ENCODE measurements at places on chromosomes 16 and 17.

GRCh38 chr16:2238150-2238837 is 2.0 kb downstream of the DNASE1L2 start:
- no peak overlapping the region for H3K27ac ChIP-seq
- H3K4me1 ChIP-seq = no peaks in the 10 kb centered on the region
- peaks cover 7% of the 10 kb centered on the region for H3K27me3 ChIP-seq
- peaks cover 28% of the 10 kb centered on the region for H3K36me3 ChIP-seq
- DNase-seq = no peak
- H3K4me3 ChIP-seq = no peak overlapping the region

DNA sequence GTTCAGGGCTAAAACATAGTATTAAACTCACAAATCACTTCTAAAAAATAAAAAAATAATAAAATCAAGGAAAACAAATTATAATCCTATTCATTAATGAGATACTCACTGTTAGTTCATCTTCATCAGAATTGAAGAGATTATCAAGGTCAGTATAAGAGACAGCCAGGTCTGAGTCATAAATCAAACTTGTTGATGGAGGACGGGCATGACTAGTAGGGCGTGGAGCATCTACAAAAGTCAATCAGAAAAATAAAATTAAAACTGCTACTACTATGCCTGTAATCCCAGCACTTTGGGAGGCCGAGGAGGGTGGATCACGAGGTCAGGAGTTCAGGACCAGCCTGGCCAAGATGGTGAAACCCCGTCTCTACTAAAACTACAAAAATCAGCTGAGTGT is 59.1 kb upstream of the INTS2 start:
- H3K4me1 ChIP-seq = no peaks in the 10 kb centered on the region
- no peak overlapping the region for H3K27ac ChIP-seq
- no peak for DNase-seq
- H3K4me3 ChIP-seq = no peak overlapping the region
- peaks cover 17% of the 10 kb centered on the region for H3K36me3 ChIP-seq

DNA sequence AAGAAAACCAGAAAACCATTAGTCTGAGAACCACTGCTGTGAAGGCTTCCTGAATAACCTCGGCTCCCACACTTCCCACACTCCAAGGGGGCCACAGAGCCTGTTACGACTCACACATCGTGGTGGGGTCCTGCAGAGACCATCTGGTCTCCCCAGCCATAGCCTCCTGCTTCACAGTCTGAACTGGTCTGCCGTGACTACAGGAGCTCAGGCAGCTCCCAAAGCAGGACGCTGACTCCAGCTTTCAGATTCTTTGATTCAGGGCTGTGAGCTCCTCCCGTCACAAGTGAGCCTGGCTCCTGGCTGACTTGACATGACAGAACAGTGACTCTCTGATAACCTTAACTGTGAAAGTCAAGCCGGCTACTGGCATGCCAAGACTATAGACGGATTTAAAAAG is 37.8 kb downstream of the CYB5D2 start:
- DNase-seq = no peak
- H3K4me3 ChIP-seq = no peak overlapping the region
- peaks cover 68% of the 10 kb centered on the region for H3K36me3 ChIP-seq
- H3K27me3 ChIP-seq = no peaks in the 10 kb centered on the region
- no peak overlapping the region for H3K27ac ChIP-seq
- H3K4me1 ChIP-seq = no peaks in the 10 kb centered on the region

GRCh38 chr17:29749045-29749825 is 126.5 kb upstream of the CORO6 start:
- H3K36me3 ChIP-seq = peaks cover 2% of the 10 kb centered on the region
- H3K27ac ChIP-seq = no peak overlapping the region
- H3K4me1 ChIP-seq = peaks cover 1% of the 10 kb centered on the region
- no peaks in the 10 kb centered on the region for H3K27me3 ChIP-seq
- no peak overlapping the region for H3K4me3 ChIP-seq

GRCh38 chr16:88264641-88265285 is 118.0 kb upstream of the ZNF469 start:
- peak overlapping the region; percentile 28 for H3K4me3 ChIP-seq
- H3K4me1 ChIP-seq = peaks cover 8% of the 10 kb centered on the region
- peaks cover 7% of the 10 kb centered on the region for H3K27me3 ChIP-seq
- H3K36me3 ChIP-seq = no peaks in the 10 kb centered on the region
- H3K27ac ChIP-seq = no peak overlapping the region

GRCh38 chr16:54006693-54007092 is 279.9 kb downstream of the IRX3 start:
- H3K4me3 ChIP-seq = no peak overlapping the region
- no peak overlapping the region for H3K27ac ChIP-seq
- DNase-seq = no peak
- H3K36me3 ChIP-seq = no peaks in the 10 kb centered on the region

- peaks cover 56% of the 10 kb centered on the region for H3K4me1 ChIP-seq
- H3K36me3 ChIP-seq = peaks cover 42% of the 10 kb centered on the region
- peaks cover 3% of the 10 kb centered on the region for H3K27me3 ChIP-seq
These were observed 13.7 kb downstream of the GJD3 start for GRCh38 chr17:40350689-40351358.

DNA sequence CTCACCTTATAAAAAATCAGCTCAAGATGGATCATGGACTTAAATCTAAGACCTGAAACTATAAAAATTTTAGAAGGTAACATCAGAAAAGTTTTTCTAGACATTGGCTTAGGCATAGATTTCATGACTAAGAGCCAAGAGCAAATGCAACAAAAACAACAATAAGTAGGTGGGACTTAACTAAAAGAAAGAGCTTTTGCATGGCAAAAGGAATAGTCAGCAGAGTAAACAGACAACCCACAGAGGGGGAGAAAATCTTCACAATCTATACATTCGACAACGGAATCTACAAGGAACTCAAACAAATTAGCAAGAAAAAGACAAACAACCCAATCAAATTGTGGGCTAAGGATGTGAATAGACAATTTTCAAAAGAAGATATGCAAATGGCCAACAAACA is 368.4 kb upstream of the KIF2B start:
- no peaks in the 10 kb centered on the region for H3K36me3 ChIP-seq
- no peaks in the 10 kb centered on the region for H3K27me3 ChIP-seq
- H3K4me3 ChIP-seq = no peak overlapping the region
- H3K4me1 ChIP-seq = no peaks in the 10 kb centered on the region
- H3K27ac ChIP-seq = no peak overlapping the region

GRCh38 chr17:35315283-35315682 is 58.1 kb downstream of the SLFN11 start:
- peaks cover 16% of the 10 kb centered on the region for H3K27me3 ChIP-seq
- H3K4me3 ChIP-seq = no peak overlapping the region
- H3K27ac ChIP-seq = no peak overlapping the region
- no peaks in the 10 kb centered on the region for H3K36me3 ChIP-seq
- no peaks in the 10 kb centered on the region for H3K4me1 ChIP-seq

GRCh38 chr17:63023049-63023448 is 57.0 kb downstream of the TANC2 start:
- H3K36me3 ChIP-seq = no peaks in the 10 kb centered on the region
- H3K4me3 ChIP-seq = no peak overlapping the region
- no peak for DNase-seq
- H3K4me1 ChIP-seq = no peaks in the 10 kb centered on the region
- H3K27me3 ChIP-seq = no peaks in the 10 kb centered on the region
- H3K27ac ChIP-seq = no peak overlapping the region

DNA sequence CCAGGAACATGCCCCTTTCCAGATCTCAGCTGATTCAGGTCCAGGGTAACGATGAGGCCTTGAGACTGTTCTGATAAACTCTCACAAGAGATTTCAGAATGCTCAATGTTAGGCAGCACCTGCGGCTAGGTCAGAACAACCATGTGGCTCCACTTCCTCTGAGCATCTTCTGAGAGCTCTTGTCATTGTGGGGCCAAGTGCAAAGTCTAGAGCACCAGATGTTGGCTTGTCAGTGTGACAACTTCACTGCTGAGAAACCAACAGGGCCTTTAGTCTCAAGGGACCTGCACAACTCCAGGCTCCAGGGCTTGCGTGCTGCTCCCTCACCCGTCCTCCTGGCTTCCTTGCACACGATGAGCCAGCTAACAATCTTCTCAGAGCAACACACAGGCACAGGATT is 29.0 kb downstream of the FCSK start:
- H3K4me3 ChIP-seq = no peak overlapping the region
- H3K4me1 ChIP-seq = no peaks in the 10 kb centered on the region
- no peak overlapping the region for H3K27ac ChIP-seq

GRCh38 chr16:81582655-81583441 is 138.2 kb downstream of the CMIP start:
- H3K27me3 ChIP-seq = no peaks in the 10 kb centered on the region
- H3K4me1 ChIP-seq = peaks cover 6% of the 10 kb centered on the region
- no peak overlapping the region for H3K4me3 ChIP-seq
- no peak for DNase-seq
- no peak overlapping the region for H3K27ac ChIP-seq

DNA sequence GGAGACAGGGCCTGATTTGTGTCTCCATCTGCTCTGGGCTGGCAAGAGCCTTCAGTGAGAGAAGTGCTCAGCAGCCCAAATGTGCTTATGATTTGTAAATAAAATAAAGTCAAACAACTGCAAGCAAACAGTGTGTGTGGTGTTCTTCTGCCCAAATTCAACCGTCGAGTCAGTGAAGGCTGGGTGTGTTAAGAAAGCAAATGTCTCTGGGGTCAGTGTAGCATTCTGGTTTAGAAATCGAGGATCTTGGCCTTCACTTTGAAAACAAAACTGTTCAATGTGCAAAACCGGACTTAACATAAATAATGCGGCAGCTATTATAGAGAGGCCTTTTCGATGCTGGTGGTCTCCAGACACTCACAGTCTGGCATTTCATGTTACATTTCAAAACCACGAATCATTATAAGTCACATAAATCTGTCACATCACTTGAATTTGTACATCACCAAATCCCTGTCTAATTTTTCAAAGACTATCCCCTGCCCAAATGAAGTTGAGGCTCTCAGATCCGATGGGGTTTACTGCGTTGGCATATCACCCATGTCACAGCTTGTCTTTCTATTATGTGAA is 158.6 kb upstream of the MYOCD start:
- H3K36me3 ChIP-seq = no peaks in the 10 kb centered on the region
- no peak for DNase-seq
- no peaks in the 10 kb centered on the region for H3K4me1 ChIP-seq
- no peak overlapping the region for H3K27ac ChIP-seq
- H3K27me3 ChIP-seq = no peaks in the 10 kb centered on the region

DNA sequence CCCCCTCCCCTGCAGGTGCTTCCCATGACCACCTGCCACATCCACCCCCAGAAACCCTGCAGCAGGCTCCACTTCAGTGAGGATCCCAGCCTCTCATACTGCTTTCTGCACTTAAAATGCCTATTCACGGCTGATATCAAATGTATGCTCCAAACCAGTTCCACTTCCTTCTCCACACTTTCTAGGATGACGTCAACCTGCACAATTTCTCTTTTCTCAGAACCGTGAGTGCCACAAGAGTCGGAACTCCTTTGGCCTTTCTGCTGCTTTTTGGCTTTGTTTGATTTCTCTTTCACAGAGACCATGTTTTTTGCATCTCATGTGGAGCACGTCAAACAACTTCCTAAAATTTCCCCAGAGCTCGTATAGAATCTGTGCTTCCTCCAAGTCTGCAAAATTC is 378.8 kb upstream of the TNRC6C start:
- H3K27ac ChIP-seq = no peak overlapping the region
- H3K36me3 ChIP-seq = no peaks in the 10 kb centered on the region
- no peaks in the 10 kb centered on the region for H3K4me1 ChIP-seq
- DNase-seq = no peak

GRCh38 chr16:66619534-66620428 is 15.3 kb downstream of the CMTM3 start:
- H3K27me3 ChIP-seq = no peaks in the 10 kb centered on the region
- no peak overlapping the region for H3K4me3 ChIP-seq
- peaks cover 2% of the 10 kb centered on the region for H3K36me3 ChIP-seq
- no peak overlapping the region for H3K27ac ChIP-seq
- no peak for DNase-seq

DNA sequence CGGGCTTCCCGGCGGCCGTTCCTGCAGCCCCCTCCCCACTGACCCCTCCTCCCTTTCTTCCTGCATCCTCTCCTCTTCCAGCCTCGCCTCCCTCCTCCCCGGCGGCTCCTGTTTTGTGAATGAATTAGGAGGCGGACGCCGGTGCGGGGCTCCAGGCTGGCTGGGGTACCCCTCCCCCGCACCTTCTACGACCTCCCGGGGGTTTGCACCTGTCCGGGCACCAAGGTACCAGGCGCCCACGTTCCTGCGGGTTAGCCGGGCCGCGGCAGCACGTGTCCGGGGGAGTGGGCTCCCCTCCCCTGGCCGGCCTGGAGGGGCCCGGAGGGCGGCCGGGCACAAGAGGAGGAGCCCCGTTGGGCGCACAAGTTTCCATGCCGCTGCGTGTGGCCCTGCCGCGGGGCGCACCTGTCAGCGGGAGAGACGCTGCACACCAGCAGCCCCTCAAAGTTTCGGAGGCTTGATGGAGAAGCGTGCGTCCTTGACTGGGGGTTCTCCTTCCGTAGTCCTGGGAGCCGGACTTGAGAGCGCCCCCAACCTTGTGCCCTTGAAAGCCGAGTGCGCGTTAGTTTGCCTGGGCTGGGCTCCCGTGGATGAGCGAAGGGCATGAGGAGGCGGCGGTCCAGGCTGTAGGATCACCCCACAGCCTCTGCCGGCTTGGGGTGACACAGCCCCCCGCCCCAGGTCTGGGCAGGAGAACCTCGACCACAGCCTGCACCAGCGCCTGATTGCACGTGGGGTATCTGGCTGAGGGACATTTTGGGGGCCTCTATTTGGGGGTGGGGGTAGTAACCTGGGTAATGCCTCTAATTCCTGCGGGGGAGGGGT is 1.2 kb downstream of the HAS3 start:
- peak; percentile 51 for DNase-seq

DNA sequence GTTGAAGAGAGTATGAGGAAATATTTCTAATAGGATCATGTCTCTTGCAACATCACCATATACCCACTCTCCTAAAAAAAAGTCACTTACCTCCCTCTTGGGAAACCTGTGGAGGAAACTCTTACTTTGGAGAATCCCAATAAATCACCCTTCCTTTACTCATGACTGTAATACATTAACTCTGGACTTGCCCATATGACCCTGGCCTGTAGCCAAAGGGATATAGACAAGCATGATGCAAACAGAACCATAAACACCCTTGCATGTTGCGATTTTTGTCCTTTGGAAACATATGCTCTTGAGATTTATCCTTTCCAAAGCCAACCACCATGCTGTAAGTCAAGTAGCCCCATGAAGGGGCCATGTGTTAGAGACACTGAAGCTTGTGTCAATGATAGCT is 19.5 kb downstream of the CDH11 start:
- peaks cover 13% of the 10 kb centered on the region for H3K36me3 ChIP-seq
- no peak for DNase-seq
- H3K27me3 ChIP-seq = no peaks in the 10 kb centered on the region
- H3K4me1 ChIP-seq = no peaks in the 10 kb centered on the region
